ENCODE measurements at places on chromosomes 3 and 15.
A peak's percentile ranks its signal among the peaks of the same experiment; 100 is the strongest.

- DNase-seq = no peak
These were observed 22.7 kb downstream of the ABHD6 start for GRCh38 chr3:58260261-58260731.

GRCh38 chr3:63727233-63727632 is 74.8 kb downstream of the SNTN start:
- DNase-seq = no peak

GRCh38 chr3:39812537-39812936 is 3.1 kb downstream of the MYRIP start:
- no peak for DNase-seq

- no peak for DNase-seq
These were observed 107.2 kb upstream of the ABHD17C start for GRCh38 chr15:80587816-80588456.

- DNase-seq = no peak
These were observed 19.6 kb downstream of the PPARG start for GRCh38 chr3:12308517-12308916.

GRCh38 chr3:172877011-172877410 is 126.5 kb downstream of the ECT2 start:
- DNase-seq = no peak

GRCh38 chr3:138367911-138368310 is 19.5 kb downstream of the MRAS start:
- DNase-seq = peak; percentile 84

- no peak for DNase-seq
These were observed 107.7 kb downstream of the IGF2BP2 start for GRCh38 chr3:185717121-185717520.

All from caudate nucleus (tissue), 63 donors.